ENCODE measurements at places on chromosomes 16 and 17. TPM values are rescaled to one million over a fixed set of nuclear protein-coding genes. Genes with fewer than 3 reads are reported as not detected.
A peak's percentile ranks its signal among the peaks of the same experiment; 100 is the strongest.

DNA sequence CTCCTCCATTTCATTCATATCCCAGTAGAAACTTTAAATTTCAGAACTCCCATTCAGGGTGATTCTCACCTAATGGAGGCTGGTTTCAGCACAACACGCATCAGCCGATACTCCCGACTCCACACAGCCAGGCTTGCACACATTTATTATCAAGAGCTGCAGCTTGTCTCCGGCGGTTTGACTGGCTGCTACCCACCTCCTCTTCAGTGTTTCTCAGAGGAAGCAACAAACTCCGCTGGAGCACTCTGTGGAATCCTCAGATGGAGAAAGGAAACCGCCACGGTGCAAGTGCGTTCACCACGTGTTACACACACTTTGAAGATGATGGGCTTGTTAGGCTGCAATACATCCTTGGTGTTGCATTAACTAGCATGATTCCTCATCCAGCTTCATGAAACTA lies 39.7 kb upstream of the NUDT7 start:
- no peak for DNase-seq

GRCh38 chr17:61168506-61168905 lies 231.1 kb upstream of the TBX2 start:
- DNase-seq, result no peak

GRCh38 chr17:5249615-5250014 lies 15.0 kb upstream of the SCIMP start:
- peak; percentile 29 for DNase-seq

DNA sequence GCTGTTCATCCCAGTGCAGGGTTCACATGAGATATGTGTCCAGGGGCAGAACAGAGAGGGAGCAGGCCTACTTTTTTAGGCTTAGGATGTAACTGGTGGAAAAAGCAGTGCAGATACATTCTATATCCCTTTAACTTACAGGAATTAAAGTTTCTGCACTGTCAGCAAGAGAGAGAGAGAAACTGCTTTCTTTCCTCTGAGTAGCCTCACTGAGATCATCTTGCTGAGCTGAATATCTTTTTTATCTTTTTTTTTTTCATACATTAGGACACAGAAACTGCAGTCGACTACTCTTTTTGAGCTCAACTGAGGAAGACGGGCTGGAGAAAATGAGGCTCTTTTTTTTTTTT lies 50.1 kb downstream of the CNGB1 start:
- DNase-seq, result no peak

- DNase-seq, result no peak
Measured at GRCh38 chr16:1072526-1073261, at the start of gene SSTR5. Gene SSTR5, plus strand, starts transcription at chr16:1072747. Its CDS starts 6,122 bp downstream, at chr16:1078869.

DNA sequence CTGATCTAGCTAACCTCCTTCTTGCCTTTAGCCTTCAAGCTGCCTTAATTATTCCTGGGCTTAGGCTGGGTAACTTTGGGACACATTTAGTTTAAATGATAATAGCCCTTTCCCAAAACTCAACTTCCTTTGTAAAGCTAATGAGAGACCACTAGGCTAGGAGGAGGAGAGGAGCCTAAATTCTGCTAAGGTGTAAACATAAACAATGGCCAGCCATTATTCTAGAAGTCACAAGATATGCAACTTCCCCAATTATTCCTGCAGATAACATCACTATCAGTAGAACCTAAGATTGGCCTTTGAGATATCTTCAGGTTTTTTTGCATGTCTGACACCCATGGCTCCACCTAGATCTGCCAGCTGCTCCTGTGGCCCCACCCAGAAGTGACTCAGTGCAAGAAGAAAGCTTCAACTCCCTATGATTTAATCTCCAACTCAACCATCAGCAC lies 131.2 kb upstream of the FAM20A start:
- DNase-seq, result no peak

DNA sequence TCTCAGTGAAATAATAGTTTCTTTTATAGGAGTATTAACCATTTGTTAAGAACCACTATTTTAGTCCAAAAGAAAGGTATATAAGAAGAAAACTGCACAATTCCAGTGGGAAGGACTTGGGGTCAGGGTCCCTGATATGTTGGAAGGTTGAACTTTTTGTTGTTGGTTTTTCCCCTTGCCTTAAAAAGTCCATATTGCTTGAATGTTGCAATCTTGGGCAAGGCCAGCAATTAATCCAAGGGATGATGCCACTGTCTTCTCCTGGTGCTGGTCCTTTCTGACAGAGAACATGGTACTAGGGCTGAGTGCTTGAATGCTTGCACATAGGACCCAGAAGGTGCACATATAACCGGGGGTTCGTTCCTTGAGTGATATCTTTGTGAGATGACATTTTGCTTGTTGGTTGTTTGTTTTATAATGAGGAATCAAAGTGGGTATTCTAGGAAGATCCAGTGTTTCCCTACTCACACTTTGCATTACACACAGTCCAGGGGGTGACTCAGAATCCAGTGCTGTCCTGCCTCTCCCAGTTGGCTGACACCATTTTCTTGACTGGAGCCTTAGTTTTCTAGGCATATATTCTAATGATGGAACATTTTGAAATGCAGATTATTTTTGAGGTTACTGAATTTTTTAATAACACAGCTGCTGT lies 54.9 kb downstream of the SIAH1 start:
- DNase-seq, result no peak

- DNase-seq, result no peak
Measured at GRCh38 chr16:2905988-2906387, 5.7 kb upstream of the FLYWCH1 start.

The WNT3 gene
- total RNA-seq, result 0.35 TPM

The IKZF3 gene
- 5.6 TPM for total RNA-seq
